Fibroblast of skin of back (primary cell): ENCODE measurements at places on chromosomes 7 and 10.
A peak's percentile ranks its signal among the peaks of the same experiment; 100 is the strongest.

DNA sequence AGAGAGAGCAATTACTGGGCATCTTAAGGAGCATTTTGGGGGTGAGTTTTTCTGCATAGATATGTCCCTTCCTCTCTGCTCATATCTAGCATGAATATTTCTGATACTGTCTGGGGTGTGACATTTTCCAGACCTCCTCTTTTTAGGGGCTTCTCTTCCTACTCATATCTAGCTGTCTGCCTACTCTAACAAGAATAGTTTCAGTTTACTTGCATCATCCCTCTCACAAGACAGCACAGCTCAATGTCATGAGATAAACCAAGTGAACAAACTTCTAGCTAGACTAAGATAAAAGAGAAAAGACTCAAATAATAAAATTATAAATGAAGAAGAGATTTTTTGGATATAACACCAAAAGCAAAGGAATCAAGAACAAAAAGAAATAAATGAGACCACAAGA is 419.5 kb upstream of the SORCS1 start:
- DNase-seq: peak; percentile 27

DNA sequence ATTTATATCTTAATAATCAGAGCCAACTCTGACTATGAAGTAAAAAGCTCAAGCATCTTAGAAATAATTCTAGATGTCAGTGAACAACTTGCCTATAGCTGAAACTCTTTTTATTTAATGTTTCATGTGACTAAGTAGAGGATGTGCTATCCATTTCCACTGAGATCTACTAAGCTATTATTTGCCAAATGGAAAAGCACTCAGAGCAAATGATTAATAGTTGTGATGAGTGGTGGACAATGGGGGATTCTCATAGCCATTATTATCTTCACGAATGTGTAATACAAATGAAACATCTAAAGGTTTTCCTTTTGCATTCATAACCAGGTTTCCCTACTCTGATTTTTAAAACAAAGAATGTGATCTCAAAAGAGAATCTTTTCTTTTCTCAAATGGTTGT is 126.6 kb upstream of the GNAI1 start:
- no peak for DNase-seq

- DNase-seq: peak; percentile 75
Observed at GRCh38 chr10:117662126-117662525, 119.6 kb downstream of the EMX2 start.

GRCh38 chr7:104124893-104125477 is 82.8 kb downstream of the ORC5 start:
- no peak for DNase-seq

- DNase-seq: peak; percentile 61
Observed at GRCh38 chr10:75352650-75353049, 48.9 kb downstream of the ZNF503 start.

DNA sequence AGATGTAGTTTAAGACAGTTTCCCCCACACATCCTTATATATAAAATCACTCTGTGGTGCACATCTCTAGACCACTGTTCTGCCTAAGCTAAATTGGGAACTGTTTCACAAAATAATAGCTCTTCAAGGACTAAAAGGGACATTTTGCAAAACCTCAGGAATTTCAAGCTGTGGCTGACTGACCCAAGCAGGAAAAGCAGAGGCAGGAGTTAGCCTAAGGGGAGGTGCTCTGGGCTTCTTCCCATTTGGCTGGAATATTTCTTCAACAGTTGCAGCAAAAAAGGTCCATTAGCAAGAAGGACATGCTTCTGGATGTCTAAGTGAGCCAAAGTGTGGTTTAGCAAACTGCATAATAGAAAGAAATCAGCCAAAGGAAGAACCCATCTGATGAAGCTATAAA is 551.2 kb upstream of the ANKRD30A start:
- peak; percentile 30 for DNase-seq

DNA sequence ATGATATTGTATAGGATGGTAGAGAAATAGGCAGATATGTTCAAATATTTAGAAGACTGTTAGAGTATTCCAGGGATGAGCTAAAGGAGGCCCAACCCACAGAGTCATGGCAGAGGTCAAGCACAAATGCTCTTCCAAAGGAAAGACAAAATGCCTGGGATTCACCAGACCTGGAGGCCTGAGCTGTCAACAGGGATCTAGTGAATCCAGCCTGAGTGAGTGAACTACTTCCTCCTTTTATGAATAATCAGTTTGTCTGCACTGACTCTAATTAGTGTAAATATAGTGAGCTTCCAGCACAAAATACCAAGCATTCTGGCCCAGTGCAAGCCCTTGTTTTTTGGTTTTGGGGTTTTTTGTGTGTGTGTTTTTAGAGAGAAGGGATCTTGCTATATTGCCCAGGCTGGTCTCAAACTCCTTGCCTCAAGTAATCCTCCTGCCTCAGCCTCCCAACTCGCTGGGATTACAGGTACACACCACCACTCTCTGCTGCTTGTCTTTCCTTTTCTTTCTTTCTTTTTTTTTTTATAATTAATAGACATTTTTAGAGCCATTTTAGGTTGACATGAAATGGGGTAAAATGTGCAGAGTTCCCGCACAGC is 244.4 kb downstream of the SKIDA1 start:
- peak; percentile 40 for DNase-seq

GRCh38 chr7:158280448-158281144 is 307.0 kb downstream of the PTPRN2 start:
- no peak for DNase-seq

DNA sequence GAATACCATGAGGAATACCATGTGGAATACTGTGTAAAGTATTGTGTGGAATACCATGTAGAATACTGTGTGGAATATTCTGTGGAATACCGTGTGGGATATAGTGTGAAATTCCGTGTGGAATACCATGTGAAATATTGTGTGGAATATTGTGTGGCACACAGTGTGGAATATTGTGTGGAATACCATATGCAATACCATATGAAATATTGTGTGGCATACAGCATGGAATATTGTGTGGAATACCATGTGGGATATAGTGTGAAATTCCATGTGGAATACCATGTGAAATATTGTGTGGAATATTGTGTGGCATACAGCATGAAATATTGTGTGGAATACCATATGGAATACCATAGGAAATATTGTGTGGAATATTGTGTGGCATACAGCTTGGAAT is 135.1 kb upstream of the CHST15 start:
- DNase-seq: no peak

DNA sequence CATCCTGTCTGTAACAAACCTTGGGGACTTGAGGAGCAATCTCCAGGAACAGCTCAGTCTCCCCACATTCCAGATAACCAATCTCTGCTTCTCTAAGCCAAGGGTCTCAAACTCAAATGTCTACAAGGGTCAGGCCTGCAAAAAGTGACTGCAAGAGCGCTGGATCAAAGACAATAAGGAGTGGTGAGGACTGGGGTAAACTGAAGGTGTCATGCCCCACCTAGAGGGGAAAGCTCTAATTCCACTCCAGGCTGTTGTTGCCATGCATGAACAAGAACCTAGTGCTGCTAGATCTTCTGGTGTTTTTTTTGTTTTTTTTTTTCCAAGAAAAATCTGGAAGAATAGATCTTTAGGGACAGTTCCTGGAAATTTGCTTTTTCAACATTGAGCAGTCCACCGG is 117.9 kb upstream of the MACROH2A2 start:
- no peak for DNase-seq

- DNase-seq: no peak
Observed at GRCh38 chr10:729213-729612, 39.7 kb upstream of the DIP2C start.

DNA sequence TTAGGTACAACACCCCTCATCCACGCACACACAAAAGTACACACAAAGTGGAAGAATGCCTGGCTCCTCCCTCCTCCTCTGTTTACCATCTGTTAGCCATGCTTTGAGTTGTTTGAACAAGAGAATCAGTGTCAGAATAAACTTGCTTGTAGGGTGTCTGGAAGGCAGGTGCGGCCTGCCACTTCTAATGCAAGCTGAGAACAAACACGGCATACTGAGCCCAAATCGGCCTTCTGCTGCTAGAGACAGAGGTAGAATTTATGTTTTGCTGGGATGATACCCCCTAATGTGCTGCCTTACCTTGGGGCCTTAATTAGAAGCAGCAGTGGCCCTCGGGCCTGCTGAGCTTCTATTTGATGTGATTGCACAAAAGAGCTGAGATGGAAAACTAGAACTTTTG is 24.9 kb upstream of the FAM180A start:
- DNase-seq: no peak

GRCh38 chr10:114520453-114520852 is 116.2 kb upstream of the AFAP1L2 start:
- peak; percentile 90 for DNase-seq

DNA sequence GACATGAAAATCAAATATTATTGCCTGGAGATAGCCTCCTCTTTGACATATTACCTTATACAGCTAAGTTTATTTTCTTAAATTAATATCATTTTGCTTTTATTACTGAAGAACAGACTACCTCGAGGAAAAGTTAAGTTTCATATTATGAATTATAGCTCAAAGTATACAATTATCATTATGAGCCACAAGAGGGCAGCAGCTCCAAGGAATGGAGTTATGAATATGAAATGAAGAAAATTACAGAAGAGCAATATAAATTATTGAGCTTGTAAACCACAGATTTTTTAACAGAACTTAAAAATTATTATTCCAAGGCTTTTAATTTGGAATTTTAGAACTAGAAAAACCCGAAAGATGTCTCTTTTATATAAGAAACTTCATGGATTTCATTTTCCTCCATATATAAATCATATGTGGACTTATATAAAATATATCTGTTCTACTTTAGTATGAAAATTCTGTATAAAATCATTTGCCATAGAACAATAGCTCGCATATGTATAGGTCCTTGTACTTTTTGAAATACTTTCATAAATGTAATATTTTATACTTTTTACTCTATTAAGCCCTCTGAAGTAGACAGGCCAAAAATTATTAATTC is 40.1 kb downstream of the IQUB start:
- DNase-seq: peak; percentile 48

DNA sequence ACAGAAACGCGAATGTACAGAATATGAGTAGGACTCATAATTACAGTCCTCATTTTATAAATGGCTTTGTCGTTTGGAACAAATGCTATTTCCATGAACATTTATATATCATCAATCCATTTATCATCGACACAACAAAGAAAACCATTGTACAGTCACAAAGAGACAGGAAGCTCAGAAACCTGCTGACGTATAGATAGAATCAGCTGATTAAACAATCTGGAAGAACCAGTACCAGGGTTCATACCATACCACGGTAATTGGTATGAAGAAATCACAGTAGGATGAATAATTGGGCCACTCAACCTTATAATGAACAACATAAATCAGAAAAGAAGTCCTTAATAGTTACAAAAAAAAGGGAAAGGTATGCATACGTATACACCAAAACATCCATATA is 295.0 kb downstream of the PARD3 start:
- DNase-seq: no peak

GRCh38 chr7:78530351-78530750 is 731.8 kb downstream of the PHTF2 start:
- peak; percentile 89 for DNase-seq

DNA sequence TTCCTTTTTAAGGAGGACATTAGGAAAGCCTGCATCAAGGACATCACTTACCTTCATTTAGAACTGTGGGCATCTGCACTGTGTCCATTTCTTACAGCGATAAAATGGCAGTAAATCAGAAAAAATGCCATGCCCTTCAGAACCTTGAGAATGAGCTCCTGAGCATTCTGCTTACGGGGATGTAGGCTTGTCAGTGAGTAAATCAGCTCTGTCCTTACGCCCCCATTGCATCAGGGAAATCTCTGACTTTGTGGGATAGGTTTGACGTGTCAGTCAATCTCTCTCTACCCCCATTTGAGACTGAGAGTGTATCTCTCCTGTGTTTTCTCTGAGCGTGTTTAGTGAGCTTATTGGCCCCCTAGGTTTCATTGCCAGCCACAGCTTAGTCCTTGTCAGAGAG is 837.1 kb downstream of the LRMDA start:
- DNase-seq: no peak

DNA sequence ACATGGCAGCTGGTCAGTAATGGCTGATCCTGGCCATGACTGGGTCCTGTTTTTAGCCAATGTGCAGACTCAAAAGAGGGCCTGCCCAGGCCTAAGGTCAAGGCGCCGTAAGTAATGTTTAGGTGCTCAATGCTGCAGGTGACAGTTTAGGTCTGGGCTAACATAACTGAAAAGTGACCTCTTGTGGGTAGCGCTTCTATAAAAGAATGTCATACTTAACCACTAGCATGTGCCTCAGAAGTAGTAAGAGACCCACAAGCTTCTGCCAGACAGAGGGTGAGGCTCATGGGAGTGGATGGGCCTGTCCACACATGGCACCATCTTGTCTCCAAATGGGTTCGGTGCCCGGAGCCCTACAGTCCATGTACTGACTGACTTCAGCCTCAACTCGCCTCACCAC is 90.5 kb upstream of the GSDME start:
- DNase-seq: no peak

DNA sequence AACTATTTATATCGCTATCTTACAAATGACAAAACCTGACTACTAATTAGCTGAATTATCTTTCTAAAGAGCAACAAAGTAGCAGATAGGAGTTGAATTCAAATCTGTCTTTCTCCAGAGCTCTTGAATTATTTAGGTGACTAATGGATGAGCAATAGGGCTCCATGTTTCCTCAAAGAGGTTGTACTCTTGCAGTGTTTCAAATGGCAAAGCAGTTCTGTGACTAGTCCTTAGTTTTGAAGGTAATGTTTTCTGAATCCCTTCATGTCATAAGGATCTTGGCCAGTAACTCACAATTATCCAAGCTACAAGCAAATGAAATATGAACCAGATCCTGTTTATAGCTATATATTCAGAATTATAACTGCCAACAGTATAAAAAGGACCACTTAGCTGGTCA is 999.7 kb downstream of the NRG3 start:
- DNase-seq: no peak

GRCh38 chr10:30803058-30803457 is 173.5 kb upstream of the LYZL2 start:
- no peak for DNase-seq

- no peak for DNase-seq
Observed at GRCh38 chr7:93145354-93145753, 2.8 kb downstream of the SAMD9L start.

- no peak for DNase-seq
Observed at GRCh38 chr7:36253699-36254098, 100.6 kb downstream of the EEPD1 start.

DNA sequence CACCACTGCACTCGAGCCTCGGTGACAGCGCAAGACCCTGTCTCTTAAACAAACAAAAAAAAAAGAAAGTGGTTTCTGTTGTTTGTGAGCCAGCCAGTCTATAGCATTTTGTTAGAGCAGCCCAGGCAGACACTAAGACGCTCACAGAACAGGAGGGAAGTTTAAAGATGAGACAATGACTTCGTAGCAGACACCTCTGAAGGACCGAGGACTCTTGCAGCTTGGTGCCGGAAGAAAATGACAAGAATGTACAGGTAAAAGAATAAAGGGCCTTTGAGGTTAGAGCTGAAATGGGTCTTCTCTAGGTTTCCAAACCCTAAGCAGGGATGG is 39.7 kb downstream of the MACROH2A2 start:
- no peak for DNase-seq

GRCh38 chr7:136741941-136742340 is 126.5 kb upstream of the CHRM2 start:
- no peak for DNase-seq

- no peak for DNase-seq
Observed at GRCh38 chr7:97982647-97983046, 7.3 kb downstream of the OCM2 start.
